Stimulated activated CD8-positive, alpha-beta memory T cell treated with anti-CD3 and anti-CD28 coated beads, Interleukin-4, amount 100 ng/mL, for 48 hours (primary cell): ENCODE measurements at places on chromosomes 1 and 21.

- no peak for DNase-seq
Observed at GRCh38 chr1:21579791-21580190, 70.6 kb downstream of the ALPL start.

DNA sequence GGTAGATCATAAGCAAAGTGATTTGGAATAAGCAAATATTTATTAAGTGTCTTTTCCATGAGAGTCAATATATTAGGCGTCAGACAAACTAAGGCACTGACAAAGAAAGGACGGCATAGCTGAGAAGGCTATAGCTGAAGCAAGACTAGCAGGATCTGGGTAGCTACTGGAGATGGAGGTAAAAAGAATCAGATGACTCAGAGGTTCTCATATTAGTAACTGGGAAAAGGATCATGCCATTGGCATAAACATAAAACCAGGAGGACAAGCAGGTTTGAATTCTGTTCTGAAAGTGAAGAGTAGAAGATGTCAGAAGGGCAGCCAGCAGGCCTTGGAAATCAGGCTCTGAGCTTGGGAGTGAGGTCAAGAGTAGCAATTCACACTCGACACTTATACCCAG is 531.9 kb downstream of the PTPRC start:
- DNase-seq = no peak

DNA sequence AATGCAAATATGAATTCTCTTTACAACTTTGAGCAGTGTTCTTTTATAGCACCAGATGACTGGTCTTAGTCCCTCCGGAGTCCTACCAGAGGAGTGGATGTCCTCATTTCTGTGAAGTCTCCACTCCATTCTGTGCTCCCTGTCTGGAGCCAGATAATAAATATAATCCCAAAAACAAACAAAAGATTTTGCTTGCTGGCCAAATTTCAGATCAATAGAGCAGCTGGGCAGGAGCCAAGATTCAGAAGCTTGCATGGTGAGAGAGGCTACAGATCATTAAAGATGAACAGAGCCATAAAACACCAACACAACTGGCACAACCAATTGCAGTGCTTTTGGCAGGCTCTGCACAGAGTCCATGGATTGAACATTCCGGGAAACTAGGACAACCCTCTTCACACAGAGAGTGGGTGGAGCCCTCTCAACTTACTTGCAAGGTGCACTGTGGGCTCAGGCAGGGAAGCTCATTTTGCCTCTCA is 231.5 kb upstream of the SNX7 start:
- DNase-seq = no peak

GRCh38 chr21:34845521-34846451 is 177.0 kb downstream of the CLIC6 start:
- DNase-seq = peak; percentile 54

GRCh38 chr21:14513804-14514203 is 32.3 kb downstream of the SAMSN1 start:
- no peak for DNase-seq

DNA sequence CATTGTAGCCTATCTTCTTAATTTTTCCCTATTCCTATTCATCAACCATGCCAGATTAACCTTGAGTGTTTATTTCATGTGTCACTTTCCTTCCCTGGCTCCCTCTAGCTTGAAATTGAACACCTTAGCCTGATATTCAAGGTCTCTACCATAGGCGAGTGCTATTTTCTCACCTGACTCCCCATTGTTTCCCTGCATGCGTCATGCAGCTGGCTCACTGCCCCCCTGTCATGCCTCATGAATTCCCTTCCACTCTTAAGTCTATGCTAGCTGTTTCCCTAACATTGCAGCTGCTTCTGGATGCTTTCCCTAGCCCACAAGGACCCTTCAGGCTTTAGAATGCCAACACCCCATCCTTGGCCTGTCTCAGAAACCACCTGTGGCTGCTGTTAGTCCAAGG is 56.7 kb upstream of the CD1D start:
- no peak for DNase-seq

DNA sequence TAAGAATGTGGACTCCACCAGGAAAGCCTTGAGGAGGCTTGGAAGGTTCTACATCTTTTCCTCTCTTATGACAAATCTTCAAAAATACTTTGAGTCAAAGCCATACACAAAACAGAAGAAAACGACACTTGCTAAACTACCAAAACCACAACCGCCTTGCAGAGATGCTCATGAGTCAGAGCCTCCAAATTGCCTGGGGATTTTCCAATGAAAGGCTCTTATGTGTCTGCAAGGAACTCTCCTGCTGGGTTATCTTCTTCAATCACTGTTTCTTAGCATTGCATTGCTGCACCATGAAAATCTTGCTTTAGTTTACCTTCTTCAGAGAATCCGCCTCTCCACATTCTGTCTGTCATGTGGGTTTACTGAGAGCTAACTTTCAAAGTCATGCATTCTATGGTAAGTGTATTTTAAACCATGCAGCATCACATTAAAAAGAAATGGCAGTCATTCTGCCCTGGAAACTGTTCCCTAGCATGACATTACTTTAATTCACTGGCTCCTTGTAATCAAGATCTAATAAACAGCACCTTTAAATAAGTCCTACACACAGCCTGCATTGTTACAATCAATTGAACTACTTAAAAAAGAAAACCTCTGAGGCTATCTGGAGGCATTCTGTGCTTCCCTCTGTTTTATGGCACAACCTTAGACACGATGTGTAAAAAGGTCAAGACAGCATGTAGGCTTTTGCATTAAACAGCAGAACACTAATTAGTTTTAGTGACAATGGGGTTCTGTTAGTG is 210.0 kb upstream of the FOXD3 start:
- no peak for DNase-seq

DNA sequence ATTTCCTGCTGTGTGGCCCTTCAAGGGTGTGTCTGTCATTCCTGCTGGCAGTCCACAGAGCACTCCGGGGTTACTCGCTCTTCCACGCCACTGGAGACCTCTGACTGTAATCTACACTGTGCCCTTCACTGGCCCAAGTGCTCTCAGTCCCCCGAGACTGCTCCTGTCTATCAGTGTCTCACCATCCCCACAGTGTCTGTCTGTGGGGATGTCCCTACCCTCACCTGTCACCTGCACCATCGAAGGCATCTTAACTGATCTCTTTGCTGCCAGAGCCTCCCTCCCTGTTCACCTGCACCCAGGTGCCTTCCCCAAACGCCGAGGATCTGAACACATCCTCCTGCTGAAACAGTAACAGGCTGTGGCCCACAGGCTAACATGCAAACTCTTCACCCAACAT is 136.7 kb downstream of the MATN1 start:
- no peak for DNase-seq

DNA sequence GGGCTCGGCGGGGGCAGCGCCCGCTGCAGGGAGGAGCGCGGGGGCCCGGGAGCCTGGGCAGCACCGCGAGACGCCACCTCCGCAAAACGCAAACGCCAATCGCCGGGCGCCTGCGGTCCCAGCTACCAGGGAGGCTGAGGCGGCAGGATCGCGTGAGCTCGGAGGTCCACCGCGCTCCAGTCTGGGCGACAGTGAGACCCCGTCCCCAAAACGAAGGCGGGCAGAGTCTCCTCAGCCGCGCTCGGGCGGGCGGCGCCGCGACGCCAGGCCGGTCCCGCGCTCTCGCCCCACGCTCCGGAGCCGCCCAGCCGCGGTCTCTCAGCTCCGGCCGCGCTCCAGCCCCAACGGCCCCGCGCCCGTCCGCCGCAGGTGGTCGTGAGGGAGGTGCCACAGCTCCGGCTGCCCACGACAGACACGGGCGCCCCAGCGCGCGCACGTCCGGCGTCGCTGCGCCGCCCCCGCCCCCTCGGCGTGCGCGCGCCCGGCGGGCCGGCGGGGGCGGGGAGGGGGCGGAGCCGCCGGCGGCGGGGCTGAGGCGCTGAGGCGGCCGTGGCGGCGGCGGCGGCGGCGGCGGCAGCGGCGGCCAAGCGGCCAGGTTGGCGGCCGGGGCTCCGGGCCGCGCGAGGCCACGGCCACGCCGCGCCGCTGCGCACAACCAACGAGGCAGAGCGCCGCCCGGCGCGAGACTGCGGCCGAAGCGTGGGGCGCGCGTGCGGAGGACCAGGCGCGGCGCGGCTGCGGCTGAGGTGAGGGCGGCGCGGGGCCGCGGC is at the start of gene ADARB1:
ADARB1 (plus strand) TSS at position 533 of the 770 bp plus-strand sequence. CDS start 97,077 bp downstream, outside the sequence.
- peak; percentile 71 for DNase-seq

DNA sequence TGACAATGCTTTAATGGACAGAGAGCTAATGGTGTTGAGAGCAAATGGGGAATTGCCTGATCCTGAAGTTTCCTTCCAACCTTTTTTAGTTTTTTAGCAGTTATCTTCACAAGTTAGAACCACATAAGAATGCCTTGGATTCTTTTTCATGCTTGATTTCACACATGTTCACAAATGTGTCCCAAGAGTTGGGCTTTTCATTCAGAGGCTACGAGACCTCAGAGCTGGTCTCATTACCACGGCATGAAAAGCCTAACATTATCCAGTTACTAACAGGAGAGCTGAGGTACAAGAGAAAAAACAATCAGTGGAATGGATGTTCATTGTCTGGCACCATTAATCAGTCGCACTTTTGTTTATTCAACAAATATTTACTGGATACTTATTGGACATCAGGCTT is 340.6 kb downstream of the ZNF326 start:
- no peak for DNase-seq

GRCh38 chr21:34705011-34705410 is 36.2 kb downstream of the CLIC6 start:
- DNase-seq = no peak

DNA sequence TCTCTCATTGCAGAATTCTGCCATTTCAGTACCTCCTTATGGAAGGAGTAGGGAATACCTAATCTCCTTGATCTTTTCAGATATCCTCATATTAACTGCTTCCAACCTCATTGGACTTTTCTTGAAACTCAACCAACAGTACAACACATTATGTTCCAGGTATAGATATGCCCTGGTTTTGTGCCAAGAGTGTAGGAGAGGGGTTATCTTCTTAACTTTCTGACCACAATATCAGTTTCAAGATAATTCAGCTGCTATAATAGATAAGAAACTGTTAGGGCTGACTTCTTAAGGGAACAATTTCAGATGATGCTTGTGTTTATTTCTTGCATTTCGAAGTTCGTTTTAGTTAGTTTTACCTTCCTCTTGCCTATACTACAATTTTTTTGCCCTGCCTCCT is 2.1 kb upstream of the LPGAT1 start:
- DNase-seq = no peak

GRCh38 chr1:54428837-54429518 is 22.8 kb upstream of the SSBP3 start:
- DNase-seq = no peak

DNA sequence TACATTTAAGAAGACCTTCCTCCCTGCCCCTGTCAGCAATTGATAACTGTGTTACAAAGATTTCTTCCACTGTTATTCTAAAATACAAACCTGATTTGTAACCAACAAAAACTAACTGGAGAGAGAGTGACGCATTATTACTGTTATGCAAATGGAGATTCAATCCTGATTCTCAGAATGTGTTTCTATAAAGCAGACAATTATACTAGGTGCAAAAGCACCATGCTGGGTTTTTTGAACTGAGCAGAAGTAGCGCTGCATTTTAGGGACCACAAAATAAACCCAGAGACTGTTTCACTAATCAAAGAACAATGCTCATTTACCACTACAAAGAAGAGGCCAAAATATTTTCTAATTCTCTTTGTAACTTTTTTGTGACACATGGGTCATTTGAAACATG is 13.6 kb upstream of the GBP6 start:
- no peak for DNase-seq

GRCh38 chr1:77889671-77890070 is 1.2 kb downstream of the NEXN start:
- no peak for DNase-seq

DNA sequence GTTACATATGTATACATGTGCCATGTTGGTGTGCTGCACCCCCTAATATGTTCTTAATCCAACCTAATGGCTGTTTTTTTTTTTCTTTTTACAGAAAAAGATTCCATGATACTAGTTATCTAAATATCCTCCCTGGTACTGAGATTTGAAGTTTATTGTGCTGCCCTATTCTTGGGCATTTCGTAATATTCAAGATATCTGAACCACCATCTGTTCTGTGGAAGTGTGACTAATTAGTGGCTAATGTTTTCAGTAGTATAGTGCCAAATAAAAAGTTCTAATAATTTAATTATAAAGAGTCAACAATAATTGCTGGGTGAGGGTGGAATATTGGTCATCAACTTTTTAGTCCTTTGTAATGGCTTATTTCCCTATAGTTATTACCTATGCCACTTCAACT is 217.5 kb downstream of the GABPA start:
- DNase-seq = no peak

- peak; percentile 93 for DNase-seq
Observed at GRCh38 chr1:235093696-235094592, 34.7 kb downstream of the TOMM20 start.

- DNase-seq = no peak
Observed at GRCh38 chr1:196063294-196063693, 544.9 kb downstream of the KCNT2 start.

DNA sequence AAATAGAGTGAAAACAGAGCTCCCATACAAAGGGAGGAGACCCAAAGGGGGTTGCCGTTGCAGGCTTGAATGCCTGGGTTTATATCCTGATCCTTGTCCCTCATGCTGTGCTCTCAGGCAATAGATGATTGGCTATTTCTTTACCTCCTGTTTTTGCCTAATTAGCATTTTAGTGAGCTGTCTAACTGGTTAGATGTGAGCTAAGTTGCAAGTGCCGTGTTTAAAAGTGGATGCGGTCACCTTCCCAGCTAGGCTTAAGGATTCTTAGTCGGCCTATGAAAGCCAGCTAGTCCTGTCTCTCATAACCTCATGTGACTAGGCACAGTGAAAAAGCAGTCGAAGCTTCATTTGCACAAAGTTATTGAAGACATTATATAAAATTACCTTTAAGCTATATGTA is 356.7 kb upstream of the TMPRSS15 start:
- DNase-seq = no peak

DNA sequence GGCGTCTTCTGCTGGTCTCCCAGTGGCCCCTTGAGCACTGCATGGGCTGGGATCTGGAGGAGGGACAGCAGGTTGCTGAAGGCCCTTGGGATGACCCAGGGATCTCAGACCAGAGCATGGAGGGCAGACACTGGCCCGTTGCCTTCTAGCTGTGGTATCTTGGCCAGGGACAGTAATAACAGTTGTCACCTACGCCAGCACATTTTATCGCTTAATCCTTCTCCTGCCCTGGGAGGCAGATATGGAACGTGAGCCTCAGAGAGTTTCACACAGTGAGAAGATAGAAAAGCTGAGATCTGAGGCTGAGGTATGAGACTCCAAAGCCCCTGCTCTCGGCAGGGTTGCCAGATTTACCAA is 40.1 kb upstream of the RD3 start:
- DNase-seq = no peak

DNA sequence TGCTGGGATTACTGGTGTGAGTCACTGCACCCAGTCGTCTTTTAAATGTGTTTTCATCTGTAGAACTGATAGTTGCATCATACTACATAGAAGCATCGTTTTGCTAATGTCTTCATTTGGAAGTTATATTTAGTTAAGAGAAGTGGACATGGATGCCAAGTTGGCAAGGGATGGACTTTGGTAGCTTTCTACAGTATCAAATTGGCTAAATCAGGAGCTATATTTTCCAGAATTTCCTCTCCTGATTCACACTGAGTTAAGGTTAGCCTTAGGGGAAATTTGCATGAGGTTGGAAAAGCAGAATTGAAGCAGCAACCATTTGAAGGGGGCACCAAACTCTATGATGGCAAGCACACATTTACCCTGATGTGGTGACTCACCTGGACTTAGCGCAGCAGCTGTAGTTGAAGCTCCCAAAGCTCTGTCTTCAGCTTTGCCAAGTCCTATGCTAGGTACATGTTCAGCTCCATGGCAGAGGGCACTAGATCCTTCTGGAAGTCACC is 43.9 kb downstream of the DUSP10 start:
- no peak for DNase-seq
